Fibroblast of skin of scalp (primary cell): ENCODE measurements at places on chromosomes 2 and 18.

- DNase-seq: no peak
These were observed 44.7 kb upstream of the EML6 start for GRCh38 chr2:54678719-54679118.

DNA sequence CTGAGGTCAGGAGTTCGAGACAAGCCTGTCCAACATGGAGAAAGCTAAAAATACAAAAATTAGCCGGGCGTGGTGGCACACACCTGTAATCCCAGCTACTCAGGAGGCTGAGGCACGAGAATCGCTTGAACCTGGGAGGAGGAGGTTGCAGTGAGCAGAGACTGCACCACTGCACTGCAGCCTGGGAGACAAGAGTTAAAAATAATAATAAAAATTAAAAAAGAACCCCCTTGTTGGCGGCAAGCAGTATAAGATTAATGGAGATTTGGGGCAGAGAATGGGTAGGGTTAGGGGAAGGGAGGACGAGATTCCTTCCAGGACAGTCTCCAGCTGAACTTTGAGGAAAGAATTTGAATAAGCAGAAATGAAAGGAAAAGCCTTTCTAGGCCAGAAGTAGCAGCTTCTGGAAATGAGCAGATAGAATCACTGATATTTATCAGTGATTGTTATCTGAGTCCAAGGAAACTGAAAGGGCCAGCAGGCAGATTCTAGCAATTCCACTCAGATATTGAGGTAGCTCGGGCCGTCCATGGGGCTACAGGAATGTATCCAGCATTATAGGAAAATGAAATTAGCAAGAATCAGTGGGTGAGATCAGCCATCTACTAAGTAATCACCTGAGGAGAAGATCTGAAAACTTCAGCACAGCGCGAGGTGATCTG lies 7.0 kb upstream of the MYCN start:
- DNase-seq: no peak

DNA sequence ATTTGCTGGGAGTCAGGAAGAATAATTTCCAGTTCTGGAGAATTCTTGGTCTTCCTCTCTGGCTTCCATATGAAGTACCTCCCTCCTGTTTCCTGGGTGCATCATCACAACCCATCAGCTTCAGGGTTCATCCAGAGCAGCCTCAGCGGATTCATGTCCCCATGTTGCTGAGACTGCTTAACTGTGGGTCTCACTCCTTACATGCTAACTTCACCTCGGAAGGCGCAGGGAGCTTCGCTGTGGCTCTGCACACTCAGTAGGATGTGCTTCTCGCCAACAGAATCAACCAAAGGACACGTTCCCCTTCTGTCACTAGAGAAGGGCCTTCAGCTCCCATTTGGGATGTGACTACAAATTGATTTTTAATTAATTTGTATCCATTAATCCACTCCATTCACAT lies 24.2 kb downstream of the FBLN7 start:
- no peak for DNase-seq

DNA sequence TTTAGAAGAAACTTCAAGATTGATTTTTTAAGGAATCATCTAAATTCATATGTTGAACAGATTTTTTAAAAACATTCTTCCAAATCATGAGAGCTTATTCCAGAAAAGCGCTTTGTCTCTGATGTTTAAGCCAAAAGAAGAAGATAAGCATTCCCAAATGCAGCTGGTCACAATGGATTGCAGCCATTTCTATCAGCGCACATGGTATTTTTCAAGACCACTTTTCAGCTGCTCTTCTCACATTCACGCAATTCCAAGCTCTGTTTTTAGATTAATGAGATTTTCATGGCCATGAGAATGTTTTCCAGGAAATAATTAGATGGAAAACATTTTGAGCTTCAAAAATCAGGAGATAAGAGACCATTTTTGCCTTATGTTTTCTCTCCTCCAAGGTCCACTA lies 8.7 kb downstream of the OSBPL1A start:
- no peak for DNase-seq

GRCh38 chr2:206736935-206737334 lies 18.7 kb upstream of the DYTN start:
- DNase-seq: no peak
